ENCODE measurements at places on chromosomes 1 and 21. TPM values are rescaled to one million over a fixed set of nuclear protein-coding genes. Genes with fewer than 3 reads are reported as not detected.

DNA sequence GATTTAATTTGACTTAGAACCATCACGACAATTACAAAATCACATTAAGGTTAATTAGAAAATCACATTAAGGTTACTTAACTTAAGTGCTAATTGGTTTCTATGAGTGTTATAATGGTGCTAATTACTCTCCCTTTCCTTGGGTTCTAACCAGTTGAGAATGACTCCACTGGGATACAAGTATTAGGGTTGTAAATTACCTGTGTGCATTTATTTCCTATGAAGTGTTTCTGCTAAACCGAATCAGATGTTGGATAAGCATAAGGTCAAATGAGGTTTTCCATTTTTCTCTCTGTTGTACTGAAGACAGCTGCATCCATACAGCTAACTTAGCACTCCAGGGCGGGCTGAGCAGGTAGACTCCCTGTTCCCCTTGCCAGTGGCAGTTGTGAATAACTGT, 610.3 kb upstream of the TMPRSS15 start:
- DNase-seq: no peak

GRCh38 chr1:61828805-61829204, 86.5 kb downstream of the PATJ start:
- no peak for DNase-seq

GRCh38 chr1:3714284-3714741, 37.9 kb upstream of the CCDC27 start:
- DNase-seq: no peak

GRCh38 chr1:32392325-32392724, 1.9 kb downstream of the BSDC1 start:
- DNase-seq: no peak

GRCh38 chr1:241485554-241485992, 34.0 kb downstream of the FH start:
- DNase-seq: peak; percentile 28

GRCh38 chr21:43196826-43197225, 28.0 kb downstream of the CRYAA start:
- DNase-seq: no peak

GRCh38 chr1:91604632-91605031, 104.0 kb downstream of the CDC7 start:
- no peak for DNase-seq

GRCh38 chr21:33042812-33043211, 17.1 kb downstream of the OLIG2 start:
- DNase-seq: peak; percentile 93

GRCh38 chr1:87449348-87449963, 120.8 kb downstream of the LMO4 start:
- peak; percentile 63 for DNase-seq

DNA sequence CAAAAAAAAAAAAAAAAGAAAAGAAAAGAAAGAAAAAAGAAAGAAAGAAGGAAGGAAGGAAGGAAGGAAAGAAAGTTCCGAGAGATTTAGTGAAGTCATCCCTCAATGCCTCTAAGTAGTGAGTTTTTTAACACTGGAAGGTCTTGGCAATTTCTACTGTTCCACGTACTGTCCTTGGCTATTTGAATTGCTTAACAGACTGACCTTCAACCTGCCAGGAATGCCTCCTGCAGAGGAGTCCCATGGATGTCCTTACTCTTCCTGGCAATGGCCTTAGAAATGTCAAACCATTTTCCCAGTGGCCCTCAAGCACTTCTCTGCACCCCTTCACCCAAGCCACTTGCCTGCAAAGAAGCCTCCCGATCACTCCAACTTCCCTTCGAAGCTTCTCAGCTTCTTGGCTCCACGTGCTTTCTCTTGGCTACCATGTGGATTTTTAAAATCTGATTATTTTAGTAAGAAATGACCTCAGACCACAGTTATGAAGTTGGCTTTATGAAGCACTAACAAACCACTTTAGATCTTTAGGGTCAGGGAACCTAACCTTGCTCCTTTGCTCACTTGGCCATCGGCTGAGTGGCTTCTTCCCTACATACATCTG, 43.7 kb upstream of the ABCG1 start:
- DNase-seq: no peak

DNA sequence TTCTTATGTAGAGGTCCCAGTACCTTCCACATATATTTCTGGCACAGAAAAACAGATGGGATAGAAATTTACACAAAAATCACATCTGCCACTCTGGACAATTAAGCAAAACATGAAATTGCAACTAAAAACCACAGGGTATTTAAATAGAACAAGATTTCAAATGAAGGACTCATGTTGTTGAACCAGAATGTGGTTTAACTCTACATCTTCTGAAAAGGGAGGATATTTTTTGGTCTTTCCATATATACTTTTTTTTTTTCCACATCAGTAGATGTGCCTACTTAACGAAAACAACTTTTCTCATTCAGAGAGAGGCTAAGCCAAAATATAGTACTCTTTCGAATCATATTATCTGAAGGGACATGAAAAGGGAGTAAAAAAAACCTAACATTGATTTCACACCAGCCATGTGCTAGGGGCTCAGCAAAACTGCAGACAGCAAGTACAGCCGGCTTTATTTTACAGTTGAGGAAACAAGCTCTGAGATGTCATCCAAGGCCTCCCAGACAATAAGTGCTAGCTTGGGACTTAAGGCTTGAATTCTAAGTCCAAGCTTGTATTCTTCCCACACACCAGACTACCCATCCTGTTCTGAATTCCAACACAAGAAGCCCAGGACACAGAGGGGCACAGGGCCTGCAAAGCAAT, 208.9 kb downstream of the PBX1 start:
- DNase-seq: no peak

DNA sequence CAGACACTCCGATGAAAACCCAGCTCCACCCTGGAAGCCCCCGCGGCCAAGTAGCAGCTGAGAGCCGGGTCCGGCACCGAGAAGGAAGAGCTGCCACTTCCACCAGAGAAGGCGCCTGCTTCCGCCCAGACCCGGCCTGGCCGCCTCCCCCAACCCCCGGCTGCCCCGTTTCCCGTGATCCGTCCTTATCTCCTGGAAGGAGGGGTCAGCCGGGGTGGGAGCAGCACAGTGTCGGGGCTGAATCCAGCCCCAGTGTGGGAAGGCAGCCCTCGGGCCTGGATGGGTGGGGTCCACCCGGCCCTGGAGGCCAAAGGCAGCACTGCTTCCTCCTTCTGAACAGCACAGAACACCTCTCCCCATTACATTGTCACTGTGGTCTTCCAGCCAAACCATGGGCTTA, 69.4 kb downstream of the MEGF6 start:
- DNase-seq: no peak

- no peak for DNase-seq
Measured at GRCh38 chr1:109264379-109264755, 15.0 kb downstream of the CELSR2 start.

GRCh38 chr1:18480315-18481189, at the start of gene KLHDC7A:
Gene KLHDC7A (plus strand): TSS chr1:18480930. CDS start chr1:18480982, 52 bp downstream.
- DNase-seq: peak; percentile 72

DNA sequence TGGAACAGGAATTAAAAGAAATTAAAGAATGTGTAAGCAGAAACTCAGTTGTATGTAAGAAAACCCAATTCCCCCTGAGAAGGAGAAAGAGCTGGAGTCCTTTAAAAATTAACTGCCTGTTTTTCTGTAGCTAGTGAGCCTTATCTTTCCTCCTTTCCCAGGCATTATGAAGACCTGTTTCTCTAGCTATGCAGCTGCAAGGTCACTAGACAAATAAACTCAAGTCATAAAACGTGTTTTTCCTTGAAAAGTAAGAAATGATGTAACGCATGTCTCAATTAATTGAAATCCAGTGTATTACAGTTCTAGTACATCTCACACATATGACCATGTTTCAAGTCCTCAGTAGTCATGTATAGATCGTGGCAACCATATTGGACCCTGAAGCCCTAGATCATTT, 5.3 kb downstream of the S100A12 start:
- no peak for DNase-seq

GRCh38 chr1:1157914-1158710, 15.6 kb upstream of the TTLL10 start:
- peak; percentile 60 for DNase-seq

DNA sequence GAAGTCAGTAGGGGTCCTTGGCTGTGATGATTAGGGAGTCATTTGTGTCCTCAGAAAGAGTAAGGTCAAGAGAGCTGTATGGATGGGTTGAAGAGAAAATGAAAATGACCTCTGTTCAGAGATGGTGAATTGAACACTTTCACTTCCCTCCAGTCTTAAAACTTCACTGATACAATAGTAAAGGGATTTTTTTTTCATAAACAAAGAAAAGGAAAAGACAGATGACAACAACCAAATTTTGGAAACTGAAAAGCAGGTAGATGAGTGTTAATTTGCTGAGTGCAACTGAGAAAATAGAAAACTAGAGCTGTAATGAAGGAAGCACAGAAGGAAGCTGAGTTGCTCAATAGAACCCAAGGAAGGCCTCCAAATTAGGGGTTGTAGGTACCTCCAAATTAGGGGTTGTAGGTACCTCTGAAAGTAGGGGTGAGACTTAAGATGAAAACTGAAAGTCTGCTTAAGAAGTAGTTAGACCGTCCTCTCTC, 14.8 kb upstream of the S1PR1 start:
- no peak for DNase-seq

DNA sequence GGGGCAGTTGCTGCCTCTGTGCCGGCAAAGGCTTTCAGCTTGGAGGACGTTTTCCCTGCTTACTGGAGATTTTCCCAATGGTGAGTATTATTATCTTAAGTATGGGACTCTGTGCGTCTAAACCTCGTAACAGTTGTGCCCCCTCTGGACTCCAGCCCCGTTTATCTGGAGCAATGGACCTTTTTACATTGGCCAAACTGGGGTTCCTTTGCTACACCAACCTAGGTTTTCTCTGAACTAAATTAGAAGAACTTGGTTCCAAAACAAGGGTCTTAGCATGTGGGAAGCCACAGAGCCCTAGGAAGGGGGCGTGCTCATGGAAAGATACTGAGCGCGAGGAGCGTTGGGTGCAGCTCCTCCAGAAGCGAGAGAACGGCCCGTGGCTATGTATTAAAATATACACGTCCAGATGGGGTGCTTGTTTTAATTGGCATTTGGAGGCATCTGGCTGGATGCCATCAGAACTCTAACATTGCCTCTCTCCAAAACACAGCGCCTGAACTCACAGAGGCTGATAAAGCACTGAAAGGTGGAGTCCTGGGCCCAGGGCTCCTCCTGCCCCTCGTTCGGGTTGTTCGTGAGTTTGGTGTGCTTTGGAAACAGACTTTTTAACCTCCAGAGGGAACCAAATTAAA, 28.4 kb downstream of the POFUT2 start:
- DNase-seq: peak; percentile 2

DNA sequence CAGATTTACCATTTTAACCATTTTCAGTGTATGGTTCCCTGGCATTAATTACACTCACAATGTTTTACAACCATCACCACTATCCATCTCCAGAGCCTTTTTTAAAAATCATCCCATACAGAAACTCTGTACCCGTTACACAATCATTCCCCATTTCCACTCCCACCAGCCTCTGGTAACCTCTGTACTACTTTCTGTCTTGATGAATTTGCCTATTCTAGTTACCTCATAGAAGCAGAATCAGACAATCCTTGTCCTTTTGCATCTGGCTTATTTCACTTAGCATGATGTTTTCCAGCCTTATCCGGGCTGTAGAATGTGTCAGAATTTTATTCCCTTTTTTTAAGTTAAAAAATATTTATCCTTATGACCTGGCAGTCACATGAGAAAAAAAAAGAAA, 33.0 kb downstream of the PGM1 start:
- no peak for DNase-seq

- DNase-seq: no peak
Measured at GRCh38 chr1:158328426-158328825, 2.9 kb downstream of the CD1B start.

DNA sequence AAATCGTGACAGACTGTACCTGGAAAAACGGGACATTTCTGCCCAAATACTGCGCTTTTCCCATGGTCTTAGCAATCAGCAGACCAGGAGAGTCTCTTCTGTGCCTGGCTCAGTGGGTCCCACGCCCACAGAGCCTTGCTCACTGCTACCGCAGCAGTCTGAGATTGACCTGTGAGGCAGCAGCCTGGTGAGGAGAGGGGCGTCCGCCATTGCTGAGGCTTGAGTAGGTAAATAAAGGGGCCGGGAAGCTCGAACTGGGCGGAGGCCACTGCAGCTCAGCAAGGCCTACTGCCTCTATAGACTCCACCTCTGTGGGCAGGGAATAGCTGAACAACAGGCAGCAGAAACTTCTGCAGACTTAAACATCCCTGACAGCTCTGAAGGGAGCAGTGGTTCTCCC, 203.1 kb downstream of the DENND1B start:
- no peak for DNase-seq

- no peak for DNase-seq
Measured at GRCh38 chr1:231272880-231273279, 31.9 kb downstream of the GNPAT start.

- DNase-seq: no peak
Measured at GRCh38 chr1:200934676-200935245, 40.1 kb downstream of the INAVA start.

GRCh38 chr21:28754127-28754611, 238.5 kb downstream of the LTN1 start:
- no peak for DNase-seq

- DNase-seq: no peak
Measured at GRCh38 chr21:44778499-44778911, 23.1 kb downstream of the UBE2G2 start.

- DNase-seq: peak; percentile 16
Measured at GRCh38 chr1:241355311-241356010, 1.5 kb downstream of the RGS7 start.

- DNase-seq: no peak
Measured at GRCh38 chr1:56133522-56134472, 445.6 kb downstream of the PLPP3 start.

The WNT2B gene
- total RNA-seq: 0.12 TPM

The AGL gene
- total RNA-seq: 8.2 TPM

The OR10Z1 gene
- not detected for total RNA-seq

The SYT6 gene
- total RNA-seq: not detected

The FAM72C gene
- total RNA-seq: 3.4 TPM

The CCDC30 gene
- 0.15 TPM for total RNA-seq

The CDK18 gene
- 0.80 TPM for total RNA-seq

The C1orf74 gene
- total RNA-seq: 3.4 TPM

The KRTAP6-2 gene
- not detected for total RNA-seq

The RHBG gene
- total RNA-seq: not detected

All from Daoy (cell line).